HL-60 (cell line): ENCODE measurements at places on chromosomes 3 and 15.

GRCh38 chr3:122497425-122497824 lies 17.3 kb downstream of the KPNA1 start:
- peak; percentile 79 for DNase-seq

- no peak for DNase-seq
Observed at GRCh38 chr3:8204853-8205650, 296.6 kb upstream of the LMCD1 start.

- DNase-seq, result no peak
Observed at GRCh38 chr15:65623103-65623502, 1.4 kb downstream of the SLC24A1 start.

- no peak for DNase-seq
Observed at GRCh38 chr15:97909291-97909891, 51.1 kb upstream of the ARRDC4 start.

DNA sequence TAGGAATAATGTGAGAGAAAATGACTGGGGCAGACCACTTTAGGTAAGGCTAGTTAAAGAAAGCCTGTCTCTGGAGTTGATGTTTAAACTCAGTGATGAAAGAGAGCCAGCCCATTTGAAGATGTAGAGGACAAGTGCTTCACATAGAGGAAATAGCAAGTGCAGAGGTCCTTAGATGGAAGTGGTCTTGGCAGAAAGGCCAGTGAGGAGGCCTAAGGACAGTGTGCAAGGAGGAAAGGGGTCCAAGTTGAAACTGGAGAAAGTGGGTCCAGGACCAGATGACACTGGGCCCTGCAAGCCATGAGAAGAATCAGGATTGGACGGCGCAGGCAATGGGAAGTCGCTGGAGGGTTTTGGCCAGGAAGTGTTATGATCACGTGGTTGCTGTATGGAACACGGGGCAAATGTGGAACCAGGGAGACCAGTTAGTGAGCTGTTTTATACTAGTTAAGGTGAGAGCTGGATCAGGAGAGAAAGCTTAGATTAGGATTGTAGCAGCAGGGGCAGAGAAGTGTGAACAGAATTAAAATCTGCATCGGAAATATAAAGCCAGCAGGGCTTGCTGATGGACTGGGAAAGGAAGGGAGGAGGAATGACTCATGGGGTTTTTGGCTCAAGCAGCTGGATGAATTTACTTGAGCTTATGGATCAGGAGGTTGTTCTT lies 48.0 kb upstream of the SCAANT1 start:
- no peak for DNase-seq

- DNase-seq, result no peak
Observed at GRCh38 chr15:70195171-70195570, 97.5 kb upstream of the TLE3 start.

DNA sequence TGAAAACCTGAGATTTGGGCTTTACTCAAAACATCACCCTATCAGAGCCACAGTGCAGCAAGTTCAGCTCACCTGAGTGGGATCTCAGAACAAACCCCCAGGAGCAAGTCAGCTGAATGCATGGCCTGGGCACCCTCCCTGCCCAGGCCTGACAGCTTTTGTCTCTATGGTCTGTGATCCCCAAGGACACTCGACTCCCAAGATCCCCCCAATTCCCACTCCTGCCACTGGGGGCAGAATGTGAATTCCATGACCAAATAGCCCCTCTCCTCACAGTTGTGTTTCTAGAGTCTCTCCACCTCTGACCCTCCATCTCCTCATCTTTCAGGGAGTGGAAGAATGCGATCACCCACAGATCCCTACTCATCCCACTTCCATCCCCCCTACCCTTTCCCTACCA lies 58.9 kb downstream of the ZNF445 start:
- no peak for DNase-seq

- no peak for DNase-seq
Observed at GRCh38 chr3:10553591-10554235, 48.3 kb upstream of the ATP2B2 start.

GRCh38 chr15:71203586-71204474 lies 88.6 kb downstream of the THSD4 start:
- DNase-seq, result no peak

GRCh38 chr3:121661376-121661775 lies 673 bp upstream of the HCLS1 start:
- DNase-seq, result no peak

- no peak for DNase-seq
Observed at GRCh38 chr3:66270701-66271100, 49.9 kb downstream of the SLC25A26 start.

DNA sequence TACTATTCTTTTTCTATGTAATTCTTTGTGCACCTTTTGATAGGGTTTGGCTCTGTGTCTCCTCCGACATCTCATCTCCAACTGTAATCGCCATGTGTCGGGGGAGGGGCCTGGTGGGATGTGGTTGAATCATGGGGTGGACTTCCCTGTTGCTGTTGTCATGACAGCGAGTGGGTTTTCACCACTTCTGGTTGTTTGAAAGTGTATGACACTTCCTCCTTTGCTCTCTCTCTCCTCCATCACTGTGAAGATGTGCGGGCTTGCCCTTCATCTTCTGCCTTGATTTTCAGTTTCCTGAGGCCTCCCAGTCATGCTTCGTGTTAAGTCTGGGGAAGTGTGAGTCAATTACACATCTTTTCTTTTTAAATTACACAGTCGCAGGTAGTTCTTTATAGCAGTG lies 225.8 kb upstream of the DPPA4 start:
- DNase-seq, result peak; percentile 60

DNA sequence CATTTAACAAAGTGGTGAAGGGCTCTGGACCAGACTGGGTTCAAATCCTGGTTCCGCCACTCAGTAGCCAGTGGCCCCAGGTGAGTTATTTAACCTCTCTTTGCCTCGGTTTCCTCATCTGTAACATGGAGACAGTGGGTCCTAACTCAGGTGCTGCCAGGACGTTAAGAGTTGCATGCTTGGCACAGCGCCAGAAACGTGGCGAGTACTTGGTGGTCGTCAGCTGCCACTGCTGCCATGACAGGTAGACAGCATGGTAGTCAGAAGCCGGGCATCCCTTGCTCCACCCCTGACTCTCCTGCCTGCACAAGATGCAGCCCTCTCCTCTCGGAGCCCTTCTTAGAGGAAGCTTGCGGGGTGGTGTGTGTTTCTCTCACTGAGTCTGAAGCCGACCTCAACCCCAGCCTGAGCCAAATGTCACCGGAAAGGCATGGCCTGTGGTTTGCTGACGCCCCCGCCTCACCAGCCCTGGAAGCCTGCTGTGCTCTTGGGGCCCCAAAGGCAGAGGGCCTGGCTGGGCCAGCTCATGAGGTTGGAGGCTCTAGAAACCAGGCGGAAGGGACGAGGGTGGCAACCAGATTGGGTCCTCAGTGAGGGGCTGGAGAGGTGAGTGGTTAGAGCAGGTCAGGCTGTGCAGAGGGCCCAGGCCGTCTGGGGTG lies 160.8 kb upstream of the TLE3 start:
- DNase-seq, result no peak

DNA sequence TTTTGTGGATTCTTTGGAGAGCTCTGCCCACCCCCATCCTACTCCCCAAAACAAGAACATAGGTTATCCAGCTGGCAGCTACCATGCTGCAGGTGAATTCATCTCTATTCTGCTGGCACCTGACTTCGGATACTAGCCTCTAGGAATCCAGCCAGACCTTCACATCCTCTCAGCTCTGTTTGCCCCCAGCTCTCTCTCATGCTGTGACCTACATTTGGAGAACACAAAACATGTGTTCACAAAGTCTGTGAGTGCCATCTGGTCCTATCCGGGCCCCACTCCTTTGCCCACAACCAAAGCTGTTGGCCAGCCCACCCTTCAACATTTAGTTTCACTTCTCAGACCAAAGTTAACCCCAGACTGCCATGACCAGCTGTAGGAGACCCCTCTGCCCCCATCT lies 89.4 kb upstream of the C3orf80 start:
- no peak for DNase-seq

DNA sequence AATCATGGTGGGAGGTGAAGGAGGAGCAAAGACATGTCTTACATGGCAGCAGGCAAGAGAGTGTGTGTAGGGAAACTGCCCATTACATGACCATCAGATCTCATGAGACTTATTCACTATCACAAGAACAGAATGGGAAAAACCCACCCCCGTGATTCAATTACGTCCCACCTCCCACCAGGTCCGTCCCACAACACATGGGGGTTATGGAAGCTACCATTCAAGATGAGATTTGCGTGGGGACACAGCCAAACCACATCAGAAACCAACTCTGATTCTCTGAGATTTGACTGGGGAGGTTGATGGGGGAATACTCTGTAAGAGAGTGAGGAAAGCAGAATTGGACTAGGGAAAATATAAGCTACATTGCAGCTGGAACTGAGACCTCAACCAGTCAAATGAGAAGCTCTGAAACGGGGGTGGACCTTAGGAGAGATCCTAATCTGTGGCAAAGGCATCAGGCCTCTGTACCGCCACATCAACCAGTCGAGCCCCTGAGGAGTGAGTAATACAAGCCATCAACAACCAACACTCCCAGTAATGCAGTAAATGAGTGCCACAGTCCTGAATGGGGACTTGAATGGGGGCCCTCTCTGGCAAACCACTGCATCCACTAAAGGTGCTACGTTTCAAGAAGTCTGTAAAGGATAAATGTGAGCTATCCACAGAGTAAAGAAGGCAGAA lies 207.9 kb upstream of the GADL1 start:
- DNase-seq, result no peak

- DNase-seq, result no peak
Observed at GRCh38 chr15:73856458-73857192, 16.7 kb upstream of the TBC1D21 start.

DNA sequence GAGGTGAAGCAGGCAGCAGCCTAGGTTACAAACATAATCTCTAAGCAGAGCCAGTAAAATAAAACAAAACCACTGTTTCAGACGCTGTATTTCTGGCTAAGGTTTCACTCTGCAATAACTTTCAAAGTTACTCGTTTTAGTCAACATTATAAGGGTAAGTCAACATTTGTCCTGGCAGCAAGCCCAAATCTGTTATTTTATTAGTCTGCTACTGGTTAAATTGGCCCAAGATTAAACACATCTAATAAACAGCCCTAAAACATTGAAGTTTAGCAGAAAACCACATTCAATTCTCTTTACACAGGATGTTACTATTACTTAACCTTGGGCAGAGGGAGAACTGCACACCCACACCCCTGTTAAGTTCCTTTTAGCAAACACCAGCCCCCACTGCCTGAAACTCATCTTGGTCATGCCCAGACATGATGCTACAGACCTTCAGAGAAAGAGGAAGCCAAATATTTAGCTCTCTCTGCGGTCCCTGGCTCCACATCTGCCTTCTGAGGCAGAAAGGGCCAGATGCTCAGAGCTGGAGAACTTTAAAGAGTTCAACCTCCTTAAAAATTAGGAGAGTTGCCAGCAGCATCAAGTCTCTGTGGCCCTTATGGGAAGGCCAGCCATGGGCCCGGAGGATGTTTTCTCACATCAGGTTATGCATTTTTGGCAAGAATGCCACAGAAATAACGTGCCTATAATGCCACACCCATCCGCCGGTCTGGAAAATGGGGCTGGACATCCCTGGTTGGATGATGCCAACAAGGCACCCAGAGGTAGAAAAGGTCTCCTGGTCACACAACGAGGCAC lies 17.9 kb downstream of the ARHGEF3 start:
- peak; percentile 67 for DNase-seq

GRCh38 chr3:184045995-184046394 lies 6.9 kb upstream of the HTR3C start:
- DNase-seq, result no peak

GRCh38 chr15:38904298-38904697 lies 339.7 kb upstream of the RASGRP1 start:
- DNase-seq, result no peak

- DNase-seq, result no peak
Observed at GRCh38 chr3:6716420-6716819, 144.5 kb upstream of the GRM7 start.

- DNase-seq, result no peak
Observed at GRCh38 chr3:148070041-148070440, 627.7 kb upstream of the AGTR1 start.

GRCh38 chr15:50500352-50500751 lies 46.1 kb downstream of the USP50 start:
- DNase-seq, result no peak

GRCh38 chr3:81311321-81311720 lies 450.1 kb downstream of the GBE1 start:
- no peak for DNase-seq

GRCh38 chr3:141334627-141335250 lies 33.6 kb upstream of the ZBTB38 start:
- no peak for DNase-seq

- DNase-seq, result peak; percentile 34
Observed at GRCh38 chr15:31352911-31353811, 26.5 kb downstream of the KLF13 start.

DNA sequence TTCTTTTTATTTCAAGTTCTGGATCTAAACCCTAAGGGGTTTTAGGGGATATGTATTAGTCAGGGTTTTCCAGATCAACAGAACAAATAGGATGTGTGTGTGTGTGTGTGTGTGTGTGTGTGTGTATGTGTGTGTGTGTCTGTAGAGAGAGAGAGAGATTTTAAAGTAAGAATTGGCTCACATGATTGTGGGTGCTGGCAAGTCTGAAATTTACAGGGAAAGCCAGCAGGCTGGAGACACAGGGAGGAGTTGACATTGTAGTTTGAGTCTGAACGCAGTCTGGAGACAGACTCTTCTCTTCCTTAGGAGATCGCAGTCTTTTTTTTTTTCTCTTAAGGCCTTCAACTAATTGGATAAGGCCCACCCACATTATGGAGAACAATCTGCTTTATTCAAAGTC lies 428.8 kb upstream of the TBL1XR1 start:
- no peak for DNase-seq

DNA sequence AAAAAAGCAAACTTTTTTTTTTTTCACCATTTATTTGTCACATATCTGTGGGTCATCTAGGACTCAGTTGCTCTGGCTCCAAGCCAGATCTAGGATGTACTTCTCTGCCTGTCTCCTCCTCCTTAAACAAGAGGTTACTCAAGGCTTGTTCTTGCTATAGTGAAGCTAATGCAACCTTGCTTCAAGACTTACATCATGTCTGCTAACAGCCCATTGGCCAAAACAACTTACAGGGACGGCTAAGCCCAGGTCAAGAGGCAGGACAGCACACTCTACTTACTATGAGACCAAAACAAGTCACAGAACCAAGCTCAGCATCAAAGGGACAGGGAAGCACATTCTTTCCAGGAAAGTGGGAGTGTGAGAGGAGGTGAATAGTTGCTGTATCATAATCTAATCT lies 123.8 kb upstream of the BNIP2 start:
- no peak for DNase-seq

GRCh38 chr3:149197669-149198068 lies 24.0 kb downstream of the CP start:
- DNase-seq, result no peak

- no peak for DNase-seq
Observed at GRCh38 chr3:128495435-128495970, 2.5 kb upstream of the GATA2 start.

- DNase-seq, result no peak
Observed at GRCh38 chr15:63517628-63518027, 13.2 kb downstream of the USP3 start.

- no peak for DNase-seq
Observed at GRCh38 chr15:80484333-80484864, 80.2 kb downstream of the ARNT2 start.

- peak; percentile 79 for DNase-seq
Observed at GRCh38 chr15:77633134-77633912, 611 bp upstream of the LINGO1 start.
